ENCODE measurements at places on chromosomes 16 and 17. TPM values are rescaled to one million over a fixed set of nuclear protein-coding genes. Genes with fewer than 3 reads are reported as not detected.

DNA sequence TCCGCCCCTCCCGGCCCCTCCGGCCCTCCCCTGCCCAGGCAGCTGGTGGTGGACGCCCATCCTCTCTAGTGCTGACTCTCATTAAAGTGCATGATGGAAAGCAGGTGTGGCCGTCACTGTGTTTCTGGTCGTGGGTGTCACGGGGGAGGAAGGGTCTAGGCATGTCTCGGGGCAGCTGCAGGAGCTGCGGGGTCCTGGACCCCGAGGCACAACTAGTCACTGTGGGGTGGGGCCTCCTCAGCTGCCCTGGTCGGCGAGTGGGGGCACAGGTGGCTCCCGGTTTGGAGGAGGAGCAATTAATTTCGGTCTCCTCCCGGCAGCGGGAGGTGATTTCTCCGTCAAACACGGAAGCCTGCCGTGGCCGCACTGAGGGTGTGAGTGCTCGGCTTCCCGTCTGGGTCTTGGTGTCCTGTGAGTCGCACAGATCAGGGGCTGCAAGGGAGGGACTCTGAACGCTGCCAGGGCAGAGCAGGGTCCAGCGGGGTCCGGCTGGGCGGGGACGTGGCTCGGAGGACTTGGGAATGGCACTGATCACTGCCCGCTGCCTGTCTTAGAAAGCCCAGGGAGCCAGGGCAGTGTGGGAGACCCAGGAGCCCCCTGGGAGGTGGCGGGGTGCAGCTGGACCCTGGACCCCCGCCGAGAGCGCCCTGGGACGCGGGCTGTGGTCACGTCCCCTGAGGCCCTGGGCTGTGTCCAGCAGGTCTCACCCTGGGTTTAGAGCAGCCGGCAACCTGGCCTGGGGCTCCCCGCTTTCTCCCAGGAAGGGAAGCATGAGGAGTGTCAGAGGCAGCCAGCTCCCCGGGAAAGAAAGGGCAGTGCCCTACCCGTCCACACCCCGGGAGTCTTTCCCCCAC lies 3.3 kb downstream of the TPSD1 start:
- H3K27me3 ChIP-seq, result no peaks in the 10 kb centered on the region
- H3K4me1 ChIP-seq, result peaks cover 8% of the 10 kb centered on the region
- H3K4me3 ChIP-seq, result no peak overlapping the region
- DNase-seq, result peak; percentile 12
- H3K36me3 ChIP-seq, result no peaks in the 10 kb centered on the region

RAB11FIP4 gene
- 79.7 TPM for total RNA-seq

TBC1D3K gene
- not detected for total RNA-seq

- H3K27me3 ChIP-seq, result no peaks in the 10 kb centered on the region
- DNase-seq, result no peak
- H3K27ac ChIP-seq, result no peak overlapping the region
- no peaks in the 10 kb centered on the region for H3K36me3 ChIP-seq
- H3K4me1 ChIP-seq, result no peaks in the 10 kb centered on the region
- no peak overlapping the region for H3K4me3 ChIP-seq
Measured at GRCh38 chr17:58568044-58568799, 53.8 kb upstream of the MTMR4 start.

GRCh38 chr17:33245183-33245582 lies 47.9 kb downstream of the ASIC2 start:
- no peaks in the 10 kb centered on the region for H3K36me3 ChIP-seq
- no peak overlapping the region for H3K4me3 ChIP-seq
- no peak overlapping the region for H3K27ac ChIP-seq
- DNase-seq, result no peak
- no peaks in the 10 kb centered on the region for H3K27me3 ChIP-seq

- H3K4me3 ChIP-seq, result no peak overlapping the region
- no peaks in the 10 kb centered on the region for H3K4me1 ChIP-seq
- H3K27ac ChIP-seq, result no peak overlapping the region
- no peak for DNase-seq
- peaks cover 3% of the 10 kb centered on the region for H3K36me3 ChIP-seq
- no peaks in the 10 kb centered on the region for H3K27me3 ChIP-seq
Measured at GRCh38 chr16:50565428-50565827, 17.2 kb downstream of the NKD1 start.

GRCh38 chr16:21997697-21998480 lies 3.0 kb downstream of the PDZD9 start:
- H3K4me1 ChIP-seq, result peaks cover 7% of the 10 kb centered on the region
- H3K27ac ChIP-seq, result no peak overlapping the region
- no peak overlapping the region for H3K4me3 ChIP-seq
- no peaks in the 10 kb centered on the region for H3K36me3 ChIP-seq
- DNase-seq, result no peak

DNA sequence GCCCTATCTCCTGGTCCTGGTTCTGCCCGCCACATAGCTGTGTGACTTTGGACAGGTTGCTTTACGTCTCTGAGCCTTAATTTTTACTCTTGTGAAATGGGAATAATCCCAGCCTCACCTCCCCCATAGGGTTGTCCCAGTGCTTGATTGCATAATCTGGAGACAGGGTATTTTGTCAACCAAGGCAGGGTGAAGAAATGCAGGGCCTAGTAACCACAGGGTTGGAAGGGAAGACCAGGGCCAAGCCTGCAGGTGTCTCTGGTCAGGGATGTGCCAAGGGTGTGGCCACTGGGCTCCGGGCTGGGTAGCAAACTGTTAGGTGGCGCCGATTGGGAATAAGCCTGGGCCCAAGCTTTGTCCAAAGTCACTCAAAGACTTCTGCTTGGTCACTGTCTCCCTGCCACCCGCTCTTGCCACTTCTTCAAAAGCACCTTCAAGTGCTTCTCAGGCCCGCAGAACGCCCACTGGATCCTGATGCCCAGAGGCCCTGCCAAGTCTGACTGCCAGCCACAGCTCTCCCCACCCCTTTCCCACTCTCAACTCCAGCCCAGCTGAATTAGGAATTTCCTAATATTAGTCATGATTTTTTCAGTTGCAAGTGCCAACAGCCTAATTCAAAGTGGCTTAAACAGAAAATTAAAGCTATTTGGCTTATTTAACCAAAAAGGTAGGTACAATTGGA lies 20.6 kb upstream of the COL1A1 start:
- no peak for DNase-seq
- no peaks in the 10 kb centered on the region for H3K4me1 ChIP-seq
- H3K27me3 ChIP-seq, result no peaks in the 10 kb centered on the region
- H3K27ac ChIP-seq, result no peak overlapping the region
